Esophagus squamous epithelium (tissue), 5 donors: ENCODE measurements at places on chromosomes 11 and 22. TPM values are rescaled to one million over a fixed set of nuclear protein-coding genes. Genes with fewer than 3 reads are reported as not detected.

GRCh38 chr22:35637254-35637653, 11.0 kb upstream of the APOL6 start:
- no peak for DNase-seq

DNA sequence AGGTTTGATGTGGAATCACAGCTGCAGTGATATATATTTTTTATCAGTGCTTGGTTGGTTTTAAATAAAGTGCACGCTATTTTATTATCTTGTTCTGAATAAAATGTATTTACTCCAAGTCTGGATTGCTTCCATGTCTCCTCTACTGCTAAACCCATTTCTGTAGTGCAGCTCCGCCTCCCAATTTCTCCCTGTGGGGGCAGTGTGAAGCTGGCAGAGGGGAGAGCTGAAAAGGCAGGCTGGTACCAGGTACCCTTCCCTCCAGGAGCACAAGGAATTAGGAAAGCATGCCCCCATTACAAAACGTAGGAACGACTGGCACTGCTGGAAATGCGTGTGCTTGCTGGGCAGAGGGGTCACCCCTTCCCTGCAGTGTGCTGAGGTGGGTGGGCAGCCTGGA, 934 bp upstream of the TMEM132A start:
- DNase-seq, result no peak

DNA sequence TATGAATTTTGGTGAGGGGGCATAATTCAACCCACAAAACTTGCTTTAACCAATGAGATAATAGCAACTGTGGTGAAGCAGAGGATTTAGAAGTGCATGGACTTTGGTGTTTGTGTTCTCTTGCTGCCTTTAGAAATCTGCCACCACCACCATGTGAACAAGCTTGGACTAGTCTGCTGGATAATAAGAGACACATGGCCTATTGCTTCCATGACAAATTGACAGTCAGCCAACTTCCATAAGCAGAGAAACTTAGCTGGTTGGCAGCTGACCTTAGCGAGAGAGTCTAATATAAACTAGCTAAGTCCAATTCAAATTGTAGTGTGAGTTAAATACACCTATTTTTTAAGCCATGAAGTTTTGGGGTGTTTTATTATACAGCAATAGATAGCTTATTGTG, 482.1 kb upstream of the ANO5 start:
- DNase-seq, result no peak

- no peak for DNase-seq
Measured at GRCh38 chr11:8610532-8611116, 16.6 kb upstream of the STK33 start.

GRCh38 chr22:35439365-35439717, 39.4 kb downstream of the MCM5 start:
- no peak for DNase-seq

- DNase-seq, result no peak
Measured at GRCh38 chr11:76637491-76638269, 32.9 kb downstream of the LRRC32 start.

Gene OR2AG1
- not detected for total RNA-seq

GRCh38 chr11:11743216-11743615, 98.6 kb upstream of the USP47 start:
- no peak for DNase-seq

Gene GTPBP1
- total RNA-seq, result 15.3 TPM

- no peak for DNase-seq
Measured at GRCh38 chr11:66870131-66870530, 13.3 kb downstream of the LRFN4 start.

- no peak for DNase-seq
Measured at GRCh38 chr11:130499828-130500227, 51.4 kb downstream of the ADAMTS15 start.

GRCh38 chr22:38218661-38219622, 17.1 kb downstream of the MAFF start:
- DNase-seq, result no peak
